Uterus (tissue), 4 donors: ENCODE measurements at places on chromosomes 11 and 22. TPM values are rescaled to one million over a fixed set of nuclear protein-coding genes. Genes with fewer than 3 reads are reported as not detected.

DNA sequence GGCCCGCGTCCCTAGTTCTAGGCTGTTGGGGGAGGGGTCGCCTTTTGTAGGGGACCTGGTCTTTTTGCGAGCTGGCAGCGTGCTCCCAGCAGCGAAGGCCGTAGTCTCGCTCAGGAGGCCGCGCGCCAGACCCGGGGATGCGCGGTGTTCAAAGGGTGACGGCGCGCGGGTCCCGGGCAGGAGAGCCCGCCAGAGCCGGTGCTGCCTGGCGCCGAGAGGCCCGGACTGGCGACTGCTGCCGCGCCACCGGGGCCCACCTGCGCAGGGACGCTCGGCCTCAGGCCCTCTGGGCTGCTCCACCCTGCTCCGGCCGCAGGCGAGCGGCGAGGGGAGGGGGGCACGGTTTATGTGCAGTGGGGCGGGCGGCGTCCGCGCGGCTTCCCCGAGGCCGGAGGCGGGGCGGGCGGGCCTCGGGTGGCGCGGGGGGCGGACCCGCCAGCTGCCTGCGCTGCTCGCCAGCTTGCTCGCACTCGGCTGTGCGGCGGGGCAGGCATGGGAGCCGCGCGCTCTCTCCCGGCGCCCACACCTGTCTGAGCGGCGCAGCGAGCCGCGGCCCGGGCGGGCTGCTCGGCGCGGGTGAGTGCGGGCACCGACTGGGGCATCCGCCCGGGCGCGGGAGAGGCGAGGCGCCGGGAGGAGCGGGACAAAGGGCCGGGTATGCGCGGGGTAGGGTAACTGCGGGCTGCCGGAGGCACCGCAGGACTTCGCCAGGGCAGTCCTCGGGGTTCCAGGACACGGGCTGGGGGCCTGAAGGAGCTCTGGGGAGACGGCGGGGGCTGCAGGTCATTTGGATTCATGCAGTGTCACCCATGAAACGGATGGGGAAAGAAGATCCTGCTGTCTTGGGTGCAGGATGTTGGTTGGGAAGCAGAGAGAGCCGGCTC, at the start of gene PRSS23:
TSS of gene PRSS23 (plus strand) at position 467 of the 884 bp plus-strand sequence. CDS start 7,102 bp downstream, outside the sequence.
- peak within 1 kb of the TSS; percentile 60 for H3K4me3 ChIP-seq
- no peaks in the 10 kb centered on the region for H3K27me3 ChIP-seq
- no peaks in the 10 kb centered on the region for H3K4me1 ChIP-seq
- H3K27ac ChIP-seq = peak within 1 kb of the TSS; percentile 94

DNA sequence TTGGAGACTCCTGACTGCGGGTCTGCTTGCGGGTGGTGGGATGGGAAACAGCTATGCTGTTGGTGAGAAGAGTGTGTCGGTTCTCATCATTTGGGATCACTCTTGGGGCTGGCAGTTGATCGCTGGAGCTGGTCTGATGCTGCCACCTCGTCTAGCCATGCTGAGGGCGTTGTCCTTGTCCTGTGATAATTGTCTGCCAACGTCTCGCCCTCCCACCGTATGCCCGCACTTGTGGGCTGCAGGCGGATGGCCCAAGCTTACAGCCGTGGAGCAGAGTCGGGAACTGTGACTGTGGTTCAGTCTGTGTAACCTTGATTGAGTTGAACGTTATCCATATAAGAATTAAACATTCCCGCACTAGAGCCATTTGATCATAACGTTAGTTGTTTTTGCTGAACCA, 204.4 kb downstream of the TBC1D22A start:
- no peak for DNase-seq
- no peak overlapping the region for H3K27ac ChIP-seq
- no peaks in the 10 kb centered on the region for H3K4me1 ChIP-seq

SHISAL1 gene
- 44.2 TPM for total RNA-seq

- no peak overlapping the region for H3K4me3 ChIP-seq
- no peak overlapping the region for H3K27ac ChIP-seq
- no peaks in the 10 kb centered on the region for H3K4me1 ChIP-seq
- DNase-seq = no peak
Observed at GRCh38 chr11:10878408-10879214, 20.8 kb upstream of the ZBED5 start.

DNA sequence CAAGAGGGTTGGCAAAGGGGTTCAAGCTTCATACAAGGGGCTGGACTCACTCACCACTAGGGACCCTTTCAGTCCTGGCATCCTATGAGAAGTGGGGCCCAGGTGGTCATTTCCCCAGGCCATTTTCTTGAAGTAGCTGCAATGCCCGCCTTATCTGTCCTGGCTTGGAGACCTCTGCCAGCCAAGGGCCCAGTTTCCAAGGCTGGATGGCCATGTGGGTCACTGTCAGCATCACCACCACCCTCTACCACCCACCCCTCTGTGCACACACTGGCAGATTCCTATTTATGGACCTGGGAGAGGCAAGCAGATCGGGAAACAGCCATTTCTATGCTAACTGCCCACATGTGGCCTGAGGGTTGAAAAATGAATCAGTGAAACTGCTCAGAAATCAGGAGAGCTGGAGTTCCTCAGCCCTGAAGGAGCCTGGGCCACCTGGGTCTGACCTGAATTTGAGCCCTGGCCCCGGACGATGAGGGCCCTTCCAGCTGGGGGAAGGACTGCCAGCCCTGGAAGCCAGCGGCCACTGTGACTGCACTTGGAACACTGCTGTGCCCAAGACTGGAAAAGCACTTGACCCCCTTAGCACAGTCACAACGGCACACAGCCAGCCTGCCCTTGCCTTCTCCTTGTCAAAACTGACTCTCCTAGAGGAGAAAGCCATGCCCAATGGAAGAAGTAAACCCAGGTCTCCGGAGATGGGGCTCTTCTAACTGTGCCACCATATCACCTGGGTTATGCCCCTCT, 442.2 kb downstream of the BUD13 start:
- no peak overlapping the region for H3K27ac ChIP-seq
- H3K4me1 ChIP-seq = no peaks in the 10 kb centered on the region
- no peak overlapping the region for H3K4me3 ChIP-seq
- no peaks in the 10 kb centered on the region for H3K27me3 ChIP-seq

TYR gene
- total RNA-seq = not detected

KDM4F gene
- not detected for total RNA-seq

DNA sequence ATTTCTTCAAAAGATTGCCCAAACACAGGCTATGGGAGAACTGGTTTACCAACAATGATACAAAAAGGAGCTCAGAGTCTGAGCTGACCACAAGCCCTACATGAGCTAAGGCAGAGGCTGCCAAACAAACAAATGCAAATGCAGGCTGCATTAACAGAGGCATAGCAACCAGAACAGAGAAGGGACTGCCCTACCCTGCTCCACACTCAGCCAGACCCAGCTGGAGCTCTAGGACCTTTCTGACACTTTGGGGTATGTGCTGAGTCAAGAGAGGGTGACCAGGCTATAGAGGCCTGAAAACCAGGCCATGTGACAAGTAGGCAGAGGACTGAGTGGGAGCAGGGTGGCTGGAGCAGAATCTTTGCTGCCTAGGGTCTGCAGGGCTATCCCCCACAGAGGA, 17.8 kb upstream of the P2RY2 start:
- H3K36me3 ChIP-seq = no peaks in the 10 kb centered on the region
- DNase-seq = no peak
- no peak overlapping the region for H3K4me3 ChIP-seq
- H3K27me3 ChIP-seq = no peaks in the 10 kb centered on the region

DNA sequence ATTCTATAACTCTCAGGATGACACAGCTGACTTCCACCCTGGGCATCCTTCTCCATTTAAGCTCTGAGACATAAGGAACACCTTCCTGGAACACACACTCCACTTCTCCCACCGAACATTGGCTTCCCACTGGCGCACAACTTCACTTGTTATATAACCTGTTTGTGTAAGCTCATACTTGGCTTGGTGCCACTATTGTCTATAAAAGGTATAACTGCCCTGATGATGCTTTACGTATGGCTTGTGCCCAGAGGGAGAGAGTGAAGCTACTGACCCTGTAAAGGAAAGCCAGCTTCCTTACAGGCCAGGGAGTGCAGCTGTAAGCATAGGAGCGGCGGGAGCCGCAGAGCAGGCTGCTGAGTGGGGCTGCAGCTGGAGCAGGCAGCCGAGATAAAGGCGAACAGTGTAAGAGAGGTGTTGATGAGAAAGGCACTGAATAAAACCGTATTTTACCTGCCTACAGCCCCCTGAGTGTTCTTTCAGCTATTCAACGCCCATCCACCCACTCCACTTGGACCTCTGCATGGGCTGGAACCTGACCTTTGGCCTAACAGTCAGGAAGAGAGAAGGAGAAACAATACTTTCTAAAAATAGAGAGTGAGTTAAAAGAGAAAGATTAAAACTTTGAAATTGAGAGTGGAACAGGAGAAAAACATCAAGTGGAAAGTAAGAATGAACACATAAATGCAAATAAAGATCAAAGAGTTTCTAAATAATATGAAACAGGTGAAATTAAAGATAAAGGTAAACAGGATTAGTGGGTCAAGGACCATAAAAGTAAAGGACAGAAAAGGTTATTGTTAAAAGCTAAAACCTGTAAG, 252.1 kb upstream of the ARHGAP42 start:
- no peak overlapping the region for H3K27ac ChIP-seq
- no peaks in the 10 kb centered on the region for H3K27me3 ChIP-seq
- H3K4me3 ChIP-seq = no peak overlapping the region
- no peaks in the 10 kb centered on the region for H3K36me3 ChIP-seq
- DNase-seq = no peak
- no peaks in the 10 kb centered on the region for H3K4me1 ChIP-seq
